Activated T-helper 2 cell treated with anti-CD3 and anti-CD28 coated beads, Interferon-gamma antibody, Interleukin-2, Interleukin-4, amounts not matched to agents 10 μg/mL and 5 μg/mL and 100 μg/mL, durations not matched to agents 14 hours and 24 hours and 36 hours (primary cell): ENCODE measurements at places on chromosomes 3 and 15. TPM values are rescaled to one million over a fixed set of nuclear protein-coding genes. Genes with fewer than 3 reads are reported as not detected.

- no peak for DNase-seq
- H3K4me1 ChIP-seq = peaks cover 61% of the 10 kb centered on the region
- no peaks in the 10 kb centered on the region for H3K27me3 ChIP-seq
Observed at GRCh38 chr15:77022646-77023575, 28.0 kb downstream of the PSTPIP1 start.

GRCh38 chr3:159356606-159357005 is 554.8 kb downstream of the MFSD1 start:
- no peaks in the 10 kb centered on the region for H3K36me3 ChIP-seq
- H3K4me1 ChIP-seq = no peaks in the 10 kb centered on the region
- H3K27me3 ChIP-seq = no peaks in the 10 kb centered on the region

STAC gene
- not detected in 2 replicates for total RNA-seq

DNA sequence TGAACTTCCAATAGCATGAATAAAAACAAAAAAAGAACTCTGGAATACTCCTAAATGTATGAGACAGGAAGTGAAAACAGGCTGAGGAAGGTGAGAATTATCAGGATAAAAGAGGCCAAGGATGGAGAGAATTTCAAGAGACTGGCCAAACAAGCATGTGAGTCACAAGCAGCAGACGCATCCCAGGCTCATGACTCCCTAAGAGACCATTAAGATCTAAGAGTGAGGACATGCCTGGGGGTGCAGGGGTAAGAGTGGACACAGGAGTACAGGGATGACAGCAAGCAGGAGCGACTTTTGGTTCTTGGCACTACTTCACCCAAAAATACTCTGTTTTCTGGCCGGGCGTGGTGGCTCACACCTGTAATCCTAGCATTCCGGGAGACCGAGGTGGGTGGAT is 7.1 kb downstream of the SCAMP2 start:
- peaks cover 52% of the 10 kb centered on the region for H3K36me3 ChIP-seq
- H3K27me3 ChIP-seq = no peaks in the 10 kb centered on the region
- no peak for DNase-seq

ZNF621 gene
- 21.4 and 23.9 TPM in 2 replicates for total RNA-seq

DNA sequence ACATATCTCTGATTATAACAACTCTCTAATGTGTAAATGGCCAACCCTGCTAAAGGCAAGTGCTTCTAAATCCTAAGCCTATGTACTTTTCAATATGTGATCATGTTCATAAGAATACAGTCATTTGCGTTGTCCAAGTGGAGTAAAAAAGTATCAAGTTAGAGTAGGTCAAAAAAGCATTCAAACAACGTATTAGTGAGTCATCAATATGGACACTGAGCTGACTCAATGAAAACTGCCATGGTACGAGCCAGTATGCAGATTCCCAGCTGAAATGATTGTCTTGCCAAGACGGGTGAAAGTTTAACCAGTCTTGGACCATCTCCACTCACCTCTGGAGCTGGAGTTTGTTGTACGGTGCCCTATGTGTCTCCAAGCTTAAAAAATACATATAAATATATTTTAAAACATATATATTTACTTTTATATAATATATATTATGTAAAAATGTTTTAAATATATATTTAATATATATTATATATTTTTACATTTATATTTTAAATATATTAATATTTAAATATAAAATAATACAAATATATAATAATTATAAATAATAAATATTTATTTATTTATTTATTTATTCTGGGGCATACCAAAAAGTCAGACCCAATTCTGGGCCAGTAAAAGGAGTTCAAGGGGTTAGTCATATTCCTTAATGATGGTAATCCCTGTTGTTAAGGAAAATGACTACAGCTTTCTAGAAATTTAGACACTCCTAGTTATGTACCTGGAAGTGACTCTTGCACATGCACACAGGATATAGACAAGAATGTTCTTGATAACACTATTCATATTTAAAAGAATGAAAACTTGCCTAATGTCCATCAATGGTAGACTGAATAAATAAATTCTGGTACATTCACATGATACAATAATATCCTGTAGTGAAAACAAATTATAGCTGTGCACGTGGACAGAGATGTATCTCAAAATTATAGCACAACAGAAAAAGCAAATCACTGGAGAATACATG is 27.2 kb downstream of the PLSCR4 start:
- H3K36me3 ChIP-seq = no peaks in the 10 kb centered on the region
- no peak for DNase-seq
- H3K27me3 ChIP-seq = no peaks in the 10 kb centered on the region
- no peak overlapping the region for H3K4me3 ChIP-seq

GRCh38 chr3:111331912-111332311 is 210.1 kb upstream of the CD96 start:
- peaks cover 5% of the 10 kb centered on the region for H3K27me3 ChIP-seq
- H3K36me3 ChIP-seq = peaks cover 3% of the 10 kb centered on the region

- no peak overlapping the region for H3K4me3 ChIP-seq
- no peak overlapping the region for H3K27ac ChIP-seq
- peaks cover 4% of the 10 kb centered on the region for H3K4me1 ChIP-seq
- H3K36me3 ChIP-seq = peaks cover 48% of the 10 kb centered on the region
- DNase-seq = no peak
Observed at GRCh38 chr3:67524046-67524445, 130.4 kb downstream of the SUCLG2 start.

ALDH1L1 gene
- total RNA-seq = not detected in 2 replicates

SERINC4 gene
- total RNA-seq = 0.28 and 0.57 TPM in 2 replicates

DNA sequence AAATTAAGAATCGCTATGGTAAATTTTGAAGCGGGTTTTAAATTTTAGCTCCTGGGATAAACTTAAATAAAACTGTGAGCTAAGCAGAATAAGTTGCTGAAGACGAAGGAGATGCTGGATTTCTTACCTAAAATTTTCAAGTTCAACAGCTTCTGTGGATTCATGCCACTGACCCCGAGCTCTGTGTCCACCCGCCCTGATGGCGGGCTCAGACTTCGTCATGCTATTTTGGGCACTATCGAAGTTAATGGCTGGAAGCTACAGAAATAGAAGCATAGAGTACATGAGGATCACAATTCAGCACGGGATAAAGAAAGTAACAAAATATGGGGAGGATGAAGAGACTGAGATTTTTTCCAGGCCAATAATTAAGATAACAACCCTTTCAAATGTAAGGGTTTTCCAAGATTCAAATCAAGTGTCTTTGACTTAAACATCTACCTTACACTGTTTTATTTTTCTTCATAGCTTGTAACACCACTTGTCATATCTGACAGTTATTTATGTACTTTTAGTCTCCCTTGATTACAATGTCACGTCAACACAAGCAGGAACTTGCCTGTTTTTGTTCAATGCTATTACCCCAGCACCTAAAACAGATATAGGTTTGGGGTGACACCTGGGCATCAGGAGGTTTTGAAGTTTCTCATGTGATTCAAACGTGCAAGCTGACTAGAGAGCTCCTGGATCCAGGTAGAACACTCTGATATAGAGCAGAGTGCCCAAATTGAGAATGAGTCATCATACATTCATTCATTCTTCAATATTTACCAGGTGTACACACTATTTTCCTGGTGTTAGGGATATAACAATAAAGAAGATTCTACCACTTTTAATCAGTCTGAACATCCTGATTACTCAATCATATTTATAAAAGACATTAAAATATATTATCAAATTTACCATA is 23.0 kb downstream of the NEK10 start:
- no peak overlapping the region for H3K27ac ChIP-seq
- peaks cover 10% of the 10 kb centered on the region for H3K36me3 ChIP-seq
- H3K4me1 ChIP-seq = peaks cover 30% of the 10 kb centered on the region
- no peaks in the 10 kb centered on the region for H3K27me3 ChIP-seq
- no peak for DNase-seq

CKMT1A gene
- 0.11 and 0.48 TPM in 2 replicates for total RNA-seq

TRAIP gene
- total RNA-seq = 21.0 and 26.6 TPM in 2 replicates

- no peak overlapping the region for H3K4me3 ChIP-seq
- no peaks in the 10 kb centered on the region for H3K27me3 ChIP-seq
- no peak for DNase-seq
Observed at GRCh38 chr3:159616234-159616825, 372.3 kb upstream of the IL12A start.

PODXL2 gene
- total RNA-seq = 3.5 and 3.9 TPM in 2 replicates

GRCh38 chr15:63402498-63403253 is 21.0 kb upstream of the CA12 start:
- no peak overlapping the region for H3K27ac ChIP-seq
- peaks cover 29% of the 10 kb centered on the region for H3K4me1 ChIP-seq
- H3K4me3 ChIP-seq = no peak overlapping the region

GRCh38 chr3:123431658-123432324 is 17.1 kb downstream of the ADCY5 start:
- H3K36me3 ChIP-seq = no peaks in the 10 kb centered on the region
- H3K27ac ChIP-seq = no peak overlapping the region
- no peaks in the 10 kb centered on the region for H3K27me3 ChIP-seq
- no peak overlapping the region for H3K4me3 ChIP-seq
- no peak for DNase-seq

DNA sequence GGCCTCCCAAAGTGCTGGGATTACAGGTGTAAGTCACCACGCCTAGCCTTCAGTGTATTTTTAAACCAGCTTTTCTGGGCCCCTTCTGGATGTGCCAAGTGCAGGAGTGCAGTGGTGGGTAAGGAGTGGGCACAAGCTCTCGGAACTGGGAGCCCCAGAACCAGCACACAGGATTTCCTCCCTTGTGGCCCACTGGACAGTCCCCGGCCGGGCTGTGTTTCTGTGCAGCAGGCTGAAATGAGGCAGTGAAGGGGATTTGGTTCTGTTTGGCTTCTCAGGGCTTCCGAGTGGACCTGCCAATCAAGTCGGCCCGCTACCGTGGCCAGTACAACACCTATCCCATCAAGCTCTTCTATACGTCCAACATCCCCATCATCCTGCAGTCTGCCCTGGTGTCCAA is 14.4 kb downstream of the SEC61A1 start:
- H3K4me1 ChIP-seq = peaks cover 2% of the 10 kb centered on the region
- H3K4me3 ChIP-seq = no peak overlapping the region
- H3K27me3 ChIP-seq = no peaks in the 10 kb centered on the region
- H3K36me3 ChIP-seq = peaks cover 87% of the 10 kb centered on the region

DNA sequence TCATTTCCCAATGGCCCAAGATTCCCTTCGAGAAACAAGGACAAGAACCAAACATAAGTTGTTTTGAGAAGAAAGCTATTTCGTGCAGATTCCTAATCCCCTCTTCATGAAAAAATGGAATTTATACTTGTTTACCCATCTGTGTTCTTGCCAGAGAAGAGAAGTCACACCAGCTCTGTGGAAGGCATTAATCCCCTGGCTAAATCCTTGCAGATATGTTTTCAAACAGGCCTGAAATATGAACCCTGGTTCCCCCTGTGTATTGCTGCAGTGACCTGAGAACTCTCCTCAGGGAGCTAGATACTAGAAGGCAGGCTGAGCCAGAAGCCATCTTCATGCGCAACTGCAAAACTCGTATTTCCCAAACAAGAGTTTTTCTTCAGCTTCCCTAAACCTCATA is 337.7 kb downstream of the NEK10 start:
- no peaks in the 10 kb centered on the region for H3K36me3 ChIP-seq
- no peak for DNase-seq
- H3K4me1 ChIP-seq = no peaks in the 10 kb centered on the region
- no peak overlapping the region for H3K4me3 ChIP-seq
- no peaks in the 10 kb centered on the region for H3K27me3 ChIP-seq
- no peak overlapping the region for H3K27ac ChIP-seq

GRCh38 chr3:38458796-38459498 is 5.3 kb downstream of the ACVR2B start:
- H3K27ac ChIP-seq = no peak overlapping the region
- H3K27me3 ChIP-seq = peaks cover 5% of the 10 kb centered on the region
- no peak overlapping the region for H3K4me3 ChIP-seq
- no peaks in the 10 kb centered on the region for H3K36me3 ChIP-seq

DNA sequence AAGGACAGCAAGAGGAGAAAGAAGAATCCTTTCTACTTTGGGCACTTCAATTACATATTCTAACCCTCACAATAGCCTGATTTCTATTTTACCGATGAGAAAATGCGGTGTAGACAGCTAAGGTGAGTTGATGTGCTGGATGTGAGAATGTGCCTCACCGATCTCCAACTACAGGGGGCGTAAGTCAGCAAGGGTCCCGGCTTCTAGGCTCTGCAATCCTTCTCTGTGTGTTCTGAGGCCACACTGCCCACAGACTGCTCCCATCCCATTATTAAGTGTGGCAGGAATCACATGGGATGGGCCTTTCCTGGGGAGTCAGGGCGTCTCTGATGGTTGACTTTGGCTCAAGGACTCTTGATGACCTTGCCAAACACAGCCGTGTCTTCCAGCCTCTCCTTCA is 23.6 kb upstream of the RPL35A start:
- no peak overlapping the region for H3K4me3 ChIP-seq
- no peak for DNase-seq
- H3K4me1 ChIP-seq = peaks cover 5% of the 10 kb centered on the region

ST8SIA2 gene
- not detected in 2 replicates for total RNA-seq

GOLGA8H gene
- total RNA-seq = 0.37 and 0.76 TPM in 2 replicates

GRCh38 chr3:58471025-58471887 is 20.6 kb upstream of the KCTD6 start:
- H3K4me3 ChIP-seq = no peak overlapping the region
- peak overlapping the region; percentile 76 for H3K27ac ChIP-seq
- peaks cover 48% of the 10 kb centered on the region for H3K4me1 ChIP-seq
- peak; percentile 62 for DNase-seq
- H3K36me3 ChIP-seq = no peaks in the 10 kb centered on the region

GRCh38 chr3:156772588-156773206 is 53.5 kb upstream of the LEKR1 start:
- peaks cover 8% of the 10 kb centered on the region for H3K36me3 ChIP-seq
- DNase-seq = no peak
- H3K4me3 ChIP-seq = no peak overlapping the region

ELL3 gene
- total RNA-seq = 1.0 and 1.3 TPM in 2 replicates

GRCh38 chr3:81476692-81477091 is 284.8 kb downstream of the GBE1 start:
- DNase-seq = no peak
- no peak overlapping the region for H3K4me3 ChIP-seq
- no peaks in the 10 kb centered on the region for H3K36me3 ChIP-seq
- H3K4me1 ChIP-seq = no peaks in the 10 kb centered on the region
- H3K27me3 ChIP-seq = no peaks in the 10 kb centered on the region

GOLGA6A gene
- total RNA-seq = not detected in 2 replicates

ITIH1 gene
- total RNA-seq = not detected in 2 replicates

- no peak overlapping the region for H3K27ac ChIP-seq
- H3K4me1 ChIP-seq = no peaks in the 10 kb centered on the region
- H3K4me3 ChIP-seq = no peak overlapping the region
- no peaks in the 10 kb centered on the region for H3K36me3 ChIP-seq
Observed at GRCh38 chr3:174581558-174581957, 277.6 kb upstream of the NAALADL2 start.

- peaks cover 7% of the 10 kb centered on the region for H3K4me1 ChIP-seq
- no peaks in the 10 kb centered on the region for H3K36me3 ChIP-seq
- H3K4me3 ChIP-seq = peak overlapping the region; percentile 69
Observed at GRCh38 chr3:69386556-69387385, 883 bp upstream of the FRMD4B start.

UCN2 gene
- 0.11 TPM in 1 of 2 replicates, not detected in the other for total RNA-seq

- H3K4me3 ChIP-seq = no peak overlapping the region
- no peak for DNase-seq
- no peaks in the 10 kb centered on the region for H3K4me1 ChIP-seq
- H3K36me3 ChIP-seq = no peaks in the 10 kb centered on the region
- H3K27ac ChIP-seq = no peak overlapping the region
- no peaks in the 10 kb centered on the region for H3K27me3 ChIP-seq
Observed at GRCh38 chr3:182527745-182528144, 265.6 kb upstream of the ATP11B start.

FBXO40 gene
- total RNA-seq = not detected in 2 replicates
